ENCODE measurements at places on chromosomes 3 and 15. TPM values are rescaled to one million over a fixed set of nuclear protein-coding genes. Genes with fewer than 3 reads are reported as not detected.

GRCh38 chr3:184015381-184016019 lies 2.2 kb downstream of the ABCC5 start:
- ATAC-seq = no peak

Gene CYP1A1
- total RNA-seq = 0.77 TPM

Gene C3orf38
- total RNA-seq = 22.5 TPM

GRCh38 chr15:26866298-26867199 lies at the start of gene GABRA5:
GABRA5 (plus strand) TSS chr15:26867062; CDS start chr15:26869249, 2,187 bp downstream.
- peak; percentile 93 for ATAC-seq

GRCh38 chr15:76169018-76169417 lies 109.2 kb downstream of the TMEM266 start:
- no peak for ATAC-seq

- no peak for ATAC-seq
Measured at GRCh38 chr3:140529096-140529495, 148.8 kb upstream of the TRIM42 start.

Gene LTK
- 0.05 TPM for total RNA-seq

GRCh38 chr3:185280572-185281365 lies 26.9 kb upstream of the EHHADH start:
- no peak for ATAC-seq

GRCh38 chr3:172776049-172776717 lies 25.7 kb downstream of the ECT2 start:
- ATAC-seq = no peak

GRCh38 chr3:167716920-167717319 lies 17.8 kb downstream of the PDCD10 start:
- ATAC-seq = no peak

GRCh38 chr15:74431645-74432044 lies 2.1 kb downstream of the SEMA7A start:
- ATAC-seq = no peak

Gene SLC6A11
- 0.16 TPM for total RNA-seq

Gene PRKCI
- 22.0 TPM for total RNA-seq

- ATAC-seq = peak; percentile 98
Measured at GRCh38 chr3:73143821-73144237, 82.4 kb downstream of the EBLN2 start.

Gene HDAC11
- total RNA-seq = 11.1 TPM

DNA sequence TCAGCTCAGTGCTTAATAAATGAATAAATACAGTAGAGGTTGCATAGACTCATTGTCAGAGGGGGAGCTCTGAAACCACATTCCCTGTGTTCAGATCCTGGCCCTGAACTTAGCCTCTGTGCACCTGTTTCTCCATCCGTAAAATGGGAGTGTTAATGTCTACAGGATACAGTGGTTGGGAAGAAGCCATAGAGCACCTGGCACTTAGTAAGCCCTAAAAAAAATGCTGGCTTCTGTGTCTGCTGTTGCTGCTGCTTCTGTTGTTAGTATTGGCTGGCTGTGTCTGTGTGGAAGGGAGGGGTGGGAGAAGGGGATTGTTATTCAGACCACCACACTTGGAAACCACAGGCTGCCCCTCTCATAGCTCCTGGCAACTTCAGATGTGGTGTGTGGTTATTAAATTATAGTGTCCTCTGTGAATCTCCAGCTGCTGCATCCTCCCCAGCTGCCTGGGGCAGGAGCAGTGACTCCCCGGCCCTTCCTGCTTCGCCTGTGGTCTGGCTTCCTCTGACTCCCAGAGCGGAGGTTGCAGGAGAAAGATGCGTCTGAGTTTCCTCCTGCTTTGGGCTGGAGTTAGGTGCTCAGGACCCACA lies 31.0 kb downstream of the FGD5 start:
- ATAC-seq = no peak

- ATAC-seq = no peak
Measured at GRCh38 chr3:195263193-195263924, 7.6 kb downstream of the XXYLT1 start.

DNA sequence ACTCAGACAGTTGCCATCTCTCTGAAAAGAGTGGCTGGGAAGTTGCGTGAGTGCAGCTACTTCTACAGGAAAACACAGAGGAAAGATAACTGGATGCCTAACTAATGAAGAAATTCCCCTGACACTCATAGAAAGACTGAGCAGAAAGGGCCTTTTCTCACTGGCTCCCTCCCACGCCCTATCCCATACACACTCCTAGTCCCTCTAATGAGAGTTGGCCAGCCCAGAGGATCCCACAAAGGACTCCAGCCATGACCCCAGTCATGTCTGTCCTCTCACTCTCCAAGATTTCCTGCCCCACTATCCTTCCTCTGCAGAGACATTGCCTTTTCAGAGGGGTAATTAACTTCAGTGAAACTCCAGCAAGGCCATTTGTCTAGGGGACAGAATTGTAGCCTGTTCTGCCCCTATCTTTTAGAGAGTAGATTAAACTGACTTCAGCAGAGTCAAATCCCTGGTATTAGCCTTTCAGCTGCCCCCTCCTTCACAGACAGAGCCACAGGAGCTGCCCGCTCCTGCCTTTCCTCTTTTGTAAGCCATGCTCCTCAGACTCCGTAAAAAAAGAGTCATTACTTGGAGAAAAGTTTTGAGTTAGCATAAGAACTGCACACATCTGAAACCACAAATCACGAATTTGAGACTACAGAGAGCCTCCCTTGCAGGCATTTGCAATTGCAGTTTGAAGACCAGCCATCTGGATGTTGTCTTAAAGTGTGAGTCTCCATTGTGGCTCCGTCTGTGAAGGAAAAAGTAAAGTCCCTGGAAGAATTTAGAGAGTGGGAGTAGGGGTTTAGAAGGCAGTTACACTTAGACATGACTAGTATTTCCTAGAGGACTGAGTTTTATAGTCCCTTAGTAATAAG lies 129.1 kb upstream of the SEMA6D start:
- ATAC-seq = peak; percentile 69

- ATAC-seq = no peak
Measured at GRCh38 chr3:60045686-60046085, 995.9 kb upstream of the CFAP20DC start.

- ATAC-seq = no peak
Measured at GRCh38 chr3:197736010-197736490, 654 bp downstream of the RUBCN start.

GRCh38 chr15:69074001-69074842 lies 59.7 kb downstream of the NOX5 start:
- peak; percentile 89 for ATAC-seq

Gene CLEC3B
- 25.7 TPM for total RNA-seq

GRCh38 chr15:41462084-41462795 lies 31.4 kb upstream of the ITPKA start:
- ATAC-seq = peak; percentile 78

DNA sequence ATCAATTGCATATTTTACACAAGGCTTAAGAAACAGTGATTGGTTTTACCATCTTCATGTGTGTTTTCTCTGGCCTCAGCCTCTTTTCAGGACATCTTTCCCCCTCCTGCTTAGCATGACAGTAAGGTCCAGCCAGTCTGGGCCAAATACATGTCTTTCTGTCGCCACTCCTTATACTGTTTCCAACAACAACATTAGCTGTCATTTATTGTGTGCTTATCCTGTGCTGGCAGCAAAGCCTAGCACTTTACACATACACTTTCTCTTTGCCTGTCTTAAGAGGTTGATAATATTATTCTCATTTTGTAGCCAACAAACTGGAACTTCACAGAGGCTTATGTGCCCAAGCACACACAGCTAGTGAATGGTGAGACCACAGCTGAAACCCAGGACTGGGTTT lies 37.8 kb downstream of the B3GALNT1 start:
- no peak for ATAC-seq

- ATAC-seq = no peak
Measured at GRCh38 chr15:59296181-59296617, 76.5 kb downstream of the MYO1E start.

- ATAC-seq = peak; percentile 35
Measured at GRCh38 chr3:50274371-50275104, 4.3 kb upstream of the LSMEM2 start.

Gene ARID3B
- total RNA-seq = 18.2 TPM

DNA sequence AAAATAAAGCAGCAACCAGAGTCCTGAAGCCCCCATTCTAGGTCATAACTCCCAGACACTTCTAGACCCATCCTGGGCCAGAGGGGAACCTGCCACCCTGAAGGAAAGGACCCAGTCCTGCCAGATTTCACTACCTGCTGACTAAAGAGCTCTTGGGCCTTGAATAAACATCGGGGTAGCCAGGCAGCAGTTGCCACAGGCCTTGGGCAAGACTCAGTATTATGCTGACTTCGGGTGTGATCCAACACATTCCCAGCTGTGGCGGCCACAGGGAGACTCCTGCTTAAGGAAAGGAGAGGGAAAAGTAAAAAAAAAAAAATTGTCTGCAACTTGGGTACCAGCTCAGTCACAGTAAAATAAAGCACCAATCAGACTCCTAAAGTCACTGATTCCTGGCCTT lies 23.8 kb downstream of the NEDD4 start:
- peak; percentile 95 for ATAC-seq

- ATAC-seq = no peak
Measured at GRCh38 chr3:72256716-72257115, 471.8 kb upstream of the PROK2 start.

DNA sequence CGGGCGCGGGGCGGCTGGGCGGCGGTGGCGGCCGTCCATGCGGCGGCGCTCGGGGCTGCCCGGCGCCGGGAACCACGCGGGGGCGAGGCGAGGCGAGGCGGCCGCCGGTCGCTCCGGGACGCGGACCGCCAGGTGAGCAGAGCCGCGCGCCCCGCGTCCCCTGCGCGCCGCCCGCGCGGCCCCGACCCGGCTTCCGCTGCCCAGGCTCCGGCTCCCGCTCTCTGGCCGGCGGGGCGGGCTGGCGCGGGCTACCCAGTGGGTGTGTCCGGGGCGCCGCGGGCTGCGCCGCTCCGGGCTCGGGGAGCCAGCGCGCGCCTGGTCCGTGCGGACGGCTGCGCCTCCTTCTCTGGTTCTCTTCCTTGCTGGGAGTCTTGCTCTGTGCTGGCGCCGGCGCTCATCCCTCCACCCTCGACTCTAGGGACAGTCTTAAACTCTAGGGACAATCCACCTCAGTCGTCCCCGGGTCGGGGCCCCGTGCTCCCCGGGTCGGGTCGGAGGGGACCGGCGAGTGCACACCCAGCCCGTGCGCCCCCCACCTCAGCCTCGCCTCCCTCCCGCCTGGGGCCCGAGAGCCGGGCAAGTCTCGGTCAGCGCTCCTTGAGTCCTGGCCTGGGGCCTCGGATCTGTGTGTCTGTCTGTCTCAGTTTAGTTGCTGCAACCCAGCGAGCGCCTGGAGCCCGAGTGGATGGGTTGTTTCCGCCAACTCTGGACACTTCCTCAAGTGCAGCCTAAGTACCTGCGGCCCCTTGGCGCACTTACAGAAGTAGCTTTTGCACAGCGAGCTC lies 488 bp downstream of the THSD4 start:
- peak; percentile 75 for ATAC-seq

- ATAC-seq = no peak
Measured at GRCh38 chr3:21017115-21017852, 733.7 kb downstream of the ZNF385D start.

GRCh38 chr3:192090586-192090985 lies 629.6 kb downstream of the PYDC2 start:
- peak; percentile 24 for ATAC-seq

Gene DPH6
- total RNA-seq = 21.5 TPM

DNA sequence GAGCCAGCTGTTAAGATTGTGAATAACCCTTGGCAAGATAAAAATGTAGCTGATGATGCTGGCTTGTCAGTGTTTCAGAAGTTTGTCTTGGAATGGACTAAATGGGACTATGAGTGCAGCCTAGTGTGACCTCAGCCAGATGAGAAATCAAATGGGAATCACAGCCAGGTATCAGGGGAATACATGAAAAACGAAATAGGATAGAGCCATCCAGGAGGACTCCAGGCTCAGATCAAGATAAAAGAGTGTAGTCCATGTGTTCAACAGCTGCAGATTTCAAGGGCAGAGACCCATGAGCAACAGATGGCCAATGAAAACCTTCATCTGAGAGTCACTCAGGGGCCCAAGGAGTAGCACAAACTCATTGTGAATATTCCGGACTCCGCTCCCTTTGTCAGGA lies 1080.9 kb upstream of the CADM2 start:
- ATAC-seq = no peak

DNA sequence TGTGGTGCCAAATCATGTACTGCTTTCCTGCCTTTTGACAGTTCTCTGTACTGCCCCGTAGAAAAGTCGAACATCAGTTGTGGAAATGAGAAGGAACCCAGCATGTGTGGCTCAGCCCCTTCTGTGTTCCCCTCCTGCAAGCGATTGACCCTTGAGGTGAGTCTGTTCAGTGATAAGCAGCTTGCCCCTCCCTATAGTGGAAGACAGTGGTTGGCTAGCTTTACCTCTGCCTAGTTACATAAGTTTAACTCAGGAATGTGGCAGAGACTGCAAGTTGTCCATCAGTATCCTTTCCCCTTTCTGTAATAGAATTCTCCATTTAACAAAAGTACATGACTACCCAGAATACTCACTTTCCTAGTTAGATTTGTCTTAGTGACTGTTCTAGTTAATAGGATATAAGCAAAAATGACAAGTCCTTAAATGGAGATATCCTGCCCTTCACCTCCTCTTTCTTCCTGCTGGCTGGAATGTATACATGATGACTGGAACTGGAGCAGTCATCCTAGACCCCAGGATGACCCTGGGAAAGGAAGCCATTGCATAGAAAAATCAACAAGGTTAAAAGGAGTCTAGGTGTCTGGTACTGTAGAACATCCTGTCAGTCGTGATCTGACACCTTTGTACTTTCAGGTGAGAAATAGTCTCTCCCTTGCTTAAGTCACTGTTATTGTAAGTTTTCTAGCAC lies 10.6 kb downstream of the SETMAR start:
- no peak for ATAC-seq

DNA sequence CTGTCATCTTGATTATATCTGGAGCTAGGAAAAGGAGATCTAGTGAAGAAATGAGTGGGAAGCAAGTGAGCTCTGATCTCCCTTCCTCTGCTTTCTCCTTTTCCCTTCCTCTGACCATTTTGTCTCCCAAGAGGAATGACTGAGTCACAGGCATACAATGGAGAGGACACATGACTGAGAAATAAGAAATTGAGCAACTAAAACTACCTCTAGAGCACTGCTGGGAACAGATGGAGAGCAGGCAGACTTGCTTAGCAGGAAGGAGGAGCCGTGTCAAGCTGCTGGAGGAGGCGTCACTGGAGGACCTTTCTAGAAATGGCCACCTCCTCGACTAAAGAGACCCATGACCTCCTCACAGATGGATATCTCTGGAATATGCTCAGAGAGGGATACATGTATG lies 66.9 kb upstream of the MYO5C start:
- peak; percentile 79 for ATAC-seq

DNA sequence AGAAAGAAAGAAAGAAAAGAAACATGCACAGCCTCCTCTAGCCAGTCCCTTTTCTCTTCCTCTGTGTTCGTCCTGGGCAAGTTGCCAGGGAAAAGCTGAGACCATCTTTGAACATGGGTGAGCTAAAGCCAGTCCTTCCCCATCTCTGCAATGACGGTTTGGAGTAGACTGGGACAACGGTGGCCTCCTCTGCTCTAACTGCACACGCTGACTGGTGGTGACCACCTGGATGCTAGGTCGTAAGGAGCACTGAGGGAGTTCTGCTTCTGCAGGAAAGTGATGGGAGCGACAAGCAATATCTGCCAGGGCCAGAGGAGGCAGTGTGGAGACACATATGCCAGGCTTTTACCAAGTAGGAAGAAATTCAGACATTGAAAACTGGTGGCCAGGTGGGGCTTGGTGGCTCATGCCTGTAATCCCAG lies 111.7 kb downstream of the NUP210 start:
- peak; percentile 41 for ATAC-seq

- no peak for ATAC-seq
Measured at GRCh38 chr3:146044046-146044445, 116.9 kb downstream of the PLOD2 start.

Measured in motor neuron (in vitro differentiated cells).